ACHN (cell line): ENCODE measurements at places on chromosomes 7 and 10.

DNA sequence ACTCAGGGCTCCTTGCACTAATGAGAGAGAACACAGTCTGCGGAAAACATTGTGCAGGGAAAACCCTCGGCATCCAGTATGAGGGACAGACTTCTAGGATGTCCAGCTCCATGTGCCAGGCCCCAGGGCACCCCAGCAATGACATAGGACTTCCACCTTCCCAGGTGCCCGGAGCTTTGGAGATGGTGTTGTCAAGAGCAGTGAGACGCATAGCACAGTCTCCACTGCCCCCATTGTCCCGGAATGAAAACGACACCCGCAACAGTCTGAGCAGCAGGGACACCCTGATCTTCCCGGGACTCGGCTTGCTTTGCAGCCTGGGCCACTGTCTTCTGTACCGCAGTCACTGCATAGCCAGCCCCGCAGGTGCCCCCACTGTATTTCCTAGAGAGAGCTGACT is 339.2 kb upstream of the ADARB2 start:
- DNase-seq, result no peak

GRCh38 chr10:8912108-8912507 is 857.6 kb downstream of the GATA3 start:
- DNase-seq, result no peak

GRCh38 chr7:139718141-139718540 is 59.7 kb downstream of the HIPK2 start:
- no peak for DNase-seq

DNA sequence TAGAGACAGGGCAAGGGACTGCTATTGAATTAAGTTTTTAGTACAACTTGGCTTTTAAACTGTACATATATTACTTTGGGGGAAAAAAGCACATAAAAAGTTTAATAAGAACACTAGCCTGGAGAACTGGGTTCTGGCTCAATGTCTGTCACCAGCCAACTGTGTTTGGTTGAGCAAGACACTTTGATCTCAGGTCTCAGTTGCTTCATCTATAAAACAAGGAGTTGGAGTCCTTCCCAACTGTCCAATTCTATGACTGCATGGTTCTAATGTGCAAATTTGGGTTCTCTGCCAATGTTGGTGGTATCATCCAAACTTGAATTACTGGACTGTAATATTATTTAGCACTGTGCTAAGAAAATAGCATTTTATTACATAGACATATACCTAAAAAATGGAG is 50.3 kb downstream of the ATXN7L1 start:
- no peak for DNase-seq

DNA sequence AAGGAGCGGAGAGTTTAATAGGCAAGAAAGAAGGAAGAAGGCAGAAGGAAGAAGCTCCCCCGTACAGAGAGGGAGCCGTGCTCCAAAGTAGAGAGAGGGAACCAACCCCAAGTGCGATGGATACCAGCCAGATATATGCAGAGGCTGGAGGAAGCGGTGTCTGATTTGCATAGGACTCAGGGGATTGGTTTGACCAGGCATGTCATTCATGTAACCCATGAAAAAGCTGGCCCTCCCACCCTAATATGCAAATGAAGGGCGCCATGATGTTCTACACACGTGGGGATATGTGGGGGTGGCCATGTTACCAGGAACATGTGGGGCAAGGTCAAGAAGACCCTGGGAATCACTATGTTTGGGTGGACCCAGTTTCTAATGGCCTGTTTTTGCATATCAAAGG is 40.6 kb upstream of the FAM3C start:
- no peak for DNase-seq

- no peak for DNase-seq
Observed at GRCh38 chr10:62433901-62434300, 59.7 kb downstream of the ZNF365 start.

GRCh38 chr10:112082120-112082519 is 101.4 kb downstream of the GPAM start:
- DNase-seq, result no peak

DNA sequence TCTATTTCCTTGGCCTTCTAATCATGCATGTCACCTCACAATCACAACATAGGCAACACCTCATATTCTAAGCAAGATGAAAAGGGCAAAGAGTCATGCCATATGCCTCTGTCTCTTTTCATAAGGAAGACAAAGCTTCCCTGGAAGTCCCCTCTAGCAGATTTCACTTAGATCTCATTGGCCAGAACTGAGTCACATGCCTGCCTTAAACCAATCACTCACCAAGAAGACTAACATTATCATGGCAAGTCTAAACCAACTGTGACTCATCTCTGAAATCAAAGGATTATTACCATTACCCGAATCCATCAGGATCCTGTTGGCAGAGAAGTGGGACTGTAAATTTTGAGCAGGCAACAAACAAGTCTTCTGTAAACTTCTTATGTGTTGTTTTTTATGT is 27.8 kb downstream of the CAV1 start:
- peak; percentile 46 for DNase-seq

- DNase-seq, result peak; percentile 30
Observed at GRCh38 chr7:36747280-36748016, 23.2 kb upstream of the AOAH start.

- peak; percentile 26 for DNase-seq
Observed at GRCh38 chr10:74314166-74314565, 163.1 kb downstream of the ADK start.

DNA sequence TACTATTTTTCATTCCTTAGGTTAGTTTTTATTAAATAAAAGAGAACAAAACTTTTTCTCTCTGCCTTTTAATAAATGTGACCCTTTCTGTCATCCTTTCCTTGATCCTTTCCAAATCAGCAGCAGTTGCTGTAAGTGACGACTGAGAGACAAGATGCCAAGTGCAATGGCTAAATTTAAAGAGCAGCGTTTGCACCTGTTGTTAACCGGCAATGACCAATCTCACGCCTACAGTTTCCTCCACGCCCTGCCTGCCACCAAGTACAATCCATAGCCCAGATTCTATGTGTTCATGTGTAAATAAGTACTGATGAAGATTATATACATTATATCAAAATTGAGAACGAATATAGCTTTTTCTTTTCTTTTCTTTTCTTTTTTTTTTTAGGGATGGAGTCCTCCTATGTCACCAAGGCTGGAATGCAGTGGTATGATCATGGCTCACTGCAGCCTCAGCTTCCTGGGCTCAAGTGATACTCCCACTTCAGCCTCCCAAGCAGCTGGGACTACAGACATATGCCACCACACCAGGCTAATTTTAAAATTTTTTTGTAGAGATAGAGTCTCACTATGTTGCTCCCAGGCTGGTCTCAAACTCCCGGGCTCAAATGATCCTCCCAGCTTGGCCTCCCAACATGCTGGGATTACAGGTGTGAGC is 6.5 kb upstream of the MCU start:
- no peak for DNase-seq

- no peak for DNase-seq
Observed at GRCh38 chr7:105130580-105130979, 116.6 kb downstream of the KMT2E start.

- no peak for DNase-seq
Observed at GRCh38 chr7:125154930-125155329, 225.3 kb upstream of the POT1 start.

DNA sequence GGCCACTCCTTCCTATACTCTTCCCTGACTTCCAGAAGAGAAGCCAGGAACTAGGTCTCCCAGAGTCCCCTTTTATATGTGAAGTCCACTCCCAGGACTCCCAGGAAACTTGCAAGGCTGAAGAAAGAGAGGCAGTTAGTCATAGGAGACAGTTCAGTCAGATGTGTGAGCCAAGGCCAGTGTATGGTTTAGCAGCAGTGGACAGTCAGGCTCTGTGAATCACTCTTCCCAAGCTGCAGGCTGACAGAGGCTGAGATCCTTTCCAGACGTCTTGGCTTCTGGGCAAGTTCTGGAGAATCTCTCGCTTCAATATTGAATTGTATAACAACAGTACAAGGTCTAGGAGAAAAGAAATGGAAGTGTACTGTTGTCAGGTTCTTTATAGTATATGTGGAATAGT is 26.9 kb downstream of the BLVRA start:
- peak; percentile 89 for DNase-seq

DNA sequence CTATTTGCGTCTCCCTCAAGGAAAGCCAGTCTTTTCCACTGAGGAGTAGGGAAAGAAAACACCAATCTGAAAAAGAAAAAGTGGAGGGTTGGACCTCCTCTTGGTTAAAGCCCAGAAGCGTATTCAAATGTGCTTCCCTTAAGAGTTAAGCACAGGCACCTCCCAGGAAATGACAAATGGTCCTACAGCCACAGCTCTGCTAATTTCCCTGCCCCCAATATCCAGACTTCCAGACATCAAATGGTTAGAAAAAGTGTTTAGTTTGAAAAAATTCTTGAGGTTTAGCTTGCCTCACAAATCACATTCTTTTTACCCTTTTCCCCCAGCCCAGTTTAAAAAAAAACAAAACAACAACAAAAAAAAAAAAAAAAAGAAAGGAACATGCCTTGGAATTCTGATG is 19.0 kb upstream of the COL1A2 start:
- DNase-seq, result no peak

DNA sequence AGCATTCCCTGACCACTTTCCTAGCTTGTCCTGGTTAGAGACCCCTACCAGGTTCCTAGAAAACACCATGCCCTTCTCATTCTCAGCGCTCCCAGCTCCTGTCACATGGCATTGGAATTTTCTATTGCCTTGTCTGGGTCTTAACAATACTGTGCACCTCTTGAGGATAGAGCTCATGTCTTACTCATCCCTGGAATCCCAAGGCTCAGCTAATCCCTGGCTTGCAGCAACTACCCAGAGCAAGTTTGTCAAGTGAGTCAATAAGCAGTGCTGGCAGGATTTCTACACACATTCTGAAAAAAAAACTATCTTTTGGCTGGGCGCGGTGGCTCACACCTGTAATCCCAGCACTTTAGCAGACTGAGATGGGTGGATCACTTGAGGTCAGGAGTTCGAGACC is 11.7 kb upstream of the PRDX3 start:
- DNase-seq, result peak; percentile 89

DNA sequence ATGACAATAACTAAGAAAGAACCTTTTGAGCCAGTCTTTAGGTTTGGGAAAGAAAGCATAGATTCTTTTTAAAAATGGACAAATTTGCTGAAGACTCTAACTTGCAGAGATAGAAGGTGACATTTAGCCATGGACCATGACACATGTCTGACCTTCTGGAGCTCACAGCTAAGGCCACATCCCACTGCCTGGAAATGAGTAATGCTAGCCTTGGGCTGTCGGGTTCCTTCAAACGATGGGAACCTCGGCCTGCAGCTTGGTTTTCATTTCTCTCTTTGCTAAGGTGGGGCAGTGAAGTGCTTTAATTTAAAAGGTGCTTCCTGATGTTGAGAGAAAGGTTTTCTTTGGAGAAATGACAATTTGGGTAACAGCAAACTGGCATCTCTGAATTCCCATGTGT is 223.2 kb downstream of the FANK1 start:
- DNase-seq, result no peak

- no peak for DNase-seq
Observed at GRCh38 chr10:117342641-117343040, 32.6 kb downstream of the PDZD8 start.

DNA sequence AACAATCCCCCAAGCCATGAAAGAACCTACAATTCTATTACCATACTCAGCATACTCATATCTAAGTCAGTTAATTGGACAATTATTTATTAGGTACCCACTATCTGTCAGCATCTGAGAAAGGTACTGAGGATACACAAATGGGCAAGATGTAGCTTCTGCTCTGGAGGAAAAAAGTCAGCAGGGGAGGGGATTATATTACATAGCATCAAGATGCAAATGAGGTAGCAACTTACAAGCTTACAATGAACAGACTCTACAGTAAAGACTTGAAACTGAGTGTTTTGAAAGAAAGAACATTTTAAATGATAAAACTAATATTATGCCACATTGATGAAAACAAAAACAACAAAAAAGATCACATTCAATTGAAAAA is 10.8 kb upstream of the CUBN start:
- DNase-seq, result no peak

DNA sequence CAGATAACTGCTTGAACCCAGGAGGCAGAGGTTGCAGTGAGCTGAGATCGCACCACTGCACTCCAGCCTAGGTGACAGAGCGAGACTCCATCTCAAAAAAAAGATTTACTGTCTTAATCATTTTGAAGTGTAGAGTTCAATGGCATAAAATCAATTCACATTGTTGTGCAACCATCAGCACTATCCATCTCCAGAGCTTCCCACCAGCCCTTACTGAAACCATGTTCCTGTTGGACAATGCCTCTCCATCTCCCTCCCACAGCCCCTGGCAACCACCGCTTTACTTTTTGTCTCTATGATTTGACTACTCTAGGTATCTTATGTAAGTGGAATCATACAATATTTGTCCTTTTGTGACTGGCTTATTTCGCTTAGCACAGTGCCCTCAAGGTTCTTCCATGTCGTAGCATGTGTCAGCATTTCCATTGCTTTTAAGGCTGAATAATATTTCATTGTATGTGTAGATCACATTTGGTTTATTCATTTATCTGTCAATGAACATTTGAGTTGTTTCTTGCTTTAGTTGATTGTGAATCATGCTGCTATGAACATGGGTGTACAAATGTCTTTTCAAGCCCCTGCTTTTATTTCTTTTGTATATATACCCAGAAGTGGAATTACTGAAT is 33.1 kb downstream of the NACAD start:
- DNase-seq, result no peak
